ENCODE measurements at places on chromosomes 4 and X.

GRCh38 chr4:38386654-38387188 is 277.3 kb upstream of the KLF3 start:
- DNase-seq = no peak

DNA sequence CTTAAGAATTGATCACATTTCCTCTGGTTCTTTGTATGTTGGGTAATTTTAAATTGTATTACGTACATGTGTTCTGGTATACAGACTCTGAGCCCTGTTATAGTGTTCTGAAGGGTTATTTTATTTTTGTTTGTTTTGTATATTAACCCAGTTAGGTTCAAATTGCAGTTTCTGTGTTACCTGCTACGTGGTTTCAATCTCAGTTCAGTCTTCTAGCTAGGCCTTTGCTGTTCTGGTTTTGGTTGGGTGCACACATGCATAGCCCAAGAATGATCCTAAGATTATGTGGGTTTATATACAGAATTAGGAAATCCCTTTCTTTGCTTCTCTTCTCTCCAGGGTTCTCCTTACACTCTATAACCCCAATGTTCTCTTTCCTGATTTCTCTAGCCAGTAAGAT is 161.0 kb downstream of the PPP1R2C start:
- DNase-seq = no peak

DNA sequence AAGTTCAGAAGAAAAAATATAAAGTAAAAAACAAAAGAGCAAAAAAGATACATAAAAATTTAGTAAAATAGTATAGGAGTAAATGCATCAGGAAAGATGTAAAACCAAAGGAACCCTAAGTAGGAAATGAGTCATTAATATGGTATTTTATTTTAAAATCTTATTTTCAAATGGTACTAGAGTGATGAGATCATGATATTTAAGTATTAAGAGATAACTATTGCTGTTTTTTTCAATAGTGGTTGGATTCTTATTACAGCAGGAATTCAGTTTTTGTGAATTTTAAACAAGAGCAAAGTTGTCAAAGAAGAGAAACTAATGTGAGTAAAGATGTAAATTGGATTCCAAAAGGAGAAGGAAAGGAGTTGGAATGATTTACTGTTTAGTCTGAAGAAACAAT is 20.0 kb downstream of the EMCN start:
- no peak for DNase-seq

DNA sequence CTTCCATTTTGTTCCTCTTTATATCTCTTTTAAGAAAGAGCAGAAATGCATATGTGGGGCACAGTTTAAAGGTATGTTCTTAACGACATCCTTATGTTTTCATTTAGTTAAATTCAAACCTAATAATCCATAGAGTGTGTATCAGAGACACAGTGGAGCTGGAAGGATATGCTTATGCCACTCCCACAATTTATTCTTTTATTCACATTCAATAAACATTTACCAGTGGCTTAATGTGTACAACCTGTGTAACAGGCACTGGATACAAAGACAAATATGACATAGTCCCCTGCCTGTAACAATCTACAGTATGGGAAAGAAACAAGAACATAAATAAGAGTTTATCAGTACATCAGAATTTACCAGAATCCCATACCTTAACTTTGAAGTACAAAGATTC is 22.4 kb upstream of the CORIN start:
- DNase-seq = no peak

- DNase-seq = no peak
These were observed 129.2 kb upstream of the WDR1 start for GRCh38 chr4:10245751-10246150.

DNA sequence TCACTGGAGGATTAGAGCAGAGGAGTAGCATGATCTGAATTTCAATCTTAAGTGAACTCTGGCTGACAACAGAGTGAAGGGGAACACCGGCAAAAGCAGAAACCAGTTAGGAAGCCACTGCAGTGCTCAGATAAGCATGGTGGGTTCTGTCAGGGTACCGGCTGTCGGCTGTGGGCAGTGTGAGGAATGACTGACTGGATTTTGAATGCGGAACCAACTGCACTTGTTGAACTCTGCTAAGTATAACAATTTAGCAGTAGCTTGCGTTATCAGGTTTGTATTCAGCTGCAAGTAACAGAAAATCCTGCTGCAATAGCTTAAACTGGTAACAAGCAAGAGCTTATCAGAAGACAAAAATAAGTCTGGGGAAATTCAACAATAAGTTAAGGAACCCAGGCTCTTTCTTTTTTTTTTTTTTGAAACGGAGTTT is 5.2 kb downstream of the HTT start:
- DNase-seq = no peak

- no peak for DNase-seq
These were observed 45.6 kb downstream of the SH3RF1 start for GRCh38 chr4:169225058-169225751.

- peak; percentile 46 for DNase-seq
These were observed 81.8 kb downstream of the MID1IP1 start for GRCh38 chrX:38882894-38883626.

DNA sequence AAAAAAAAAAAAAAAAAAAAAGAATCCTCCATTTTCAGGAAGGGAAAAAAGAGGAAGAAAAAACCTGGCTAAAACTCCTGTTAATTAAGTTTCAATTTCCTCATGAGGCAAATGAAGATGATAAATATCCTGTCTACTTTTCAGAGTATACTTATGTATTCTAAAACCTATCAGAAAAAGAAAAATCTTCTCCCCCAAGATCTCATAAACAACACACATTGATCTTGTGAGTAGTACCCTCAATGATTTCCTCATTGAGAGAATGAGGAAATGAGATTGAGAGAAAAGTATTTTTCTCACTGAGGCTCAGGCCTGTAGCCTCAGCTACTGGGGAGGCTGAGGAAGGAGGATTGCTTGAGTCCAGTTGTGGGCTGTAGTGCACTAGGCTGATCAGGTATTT is 146.7 kb downstream of the TET2 start:
- DNase-seq = no peak

DNA sequence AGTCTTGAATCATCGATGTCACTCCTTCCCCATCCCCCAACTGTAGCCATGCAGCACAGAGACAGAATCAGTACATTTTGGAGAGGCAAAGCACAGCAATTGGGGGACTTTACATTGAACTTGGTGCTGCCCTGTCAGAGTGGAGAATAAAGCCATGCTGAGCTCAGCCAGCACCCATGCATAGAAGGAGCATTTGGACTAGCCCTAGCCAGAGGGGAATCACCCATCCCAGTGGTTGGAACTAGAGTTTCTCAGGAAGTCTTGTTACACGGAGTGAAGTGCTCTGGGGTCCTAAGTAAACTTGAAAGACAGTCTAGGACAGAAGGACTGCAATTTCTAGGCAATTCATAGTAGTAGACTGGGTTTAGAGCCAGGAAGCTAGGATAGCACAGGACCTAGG is 49.6 kb downstream of the STPG2 start:
- no peak for DNase-seq

GRCh38 chr4:53629296-53629695 is 38.0 kb upstream of the LNX1 start:
- no peak for DNase-seq

GRCh38 chrX:134936542-134936941 is 54.2 kb upstream of the SMIM10 start:
- no peak for DNase-seq

DNA sequence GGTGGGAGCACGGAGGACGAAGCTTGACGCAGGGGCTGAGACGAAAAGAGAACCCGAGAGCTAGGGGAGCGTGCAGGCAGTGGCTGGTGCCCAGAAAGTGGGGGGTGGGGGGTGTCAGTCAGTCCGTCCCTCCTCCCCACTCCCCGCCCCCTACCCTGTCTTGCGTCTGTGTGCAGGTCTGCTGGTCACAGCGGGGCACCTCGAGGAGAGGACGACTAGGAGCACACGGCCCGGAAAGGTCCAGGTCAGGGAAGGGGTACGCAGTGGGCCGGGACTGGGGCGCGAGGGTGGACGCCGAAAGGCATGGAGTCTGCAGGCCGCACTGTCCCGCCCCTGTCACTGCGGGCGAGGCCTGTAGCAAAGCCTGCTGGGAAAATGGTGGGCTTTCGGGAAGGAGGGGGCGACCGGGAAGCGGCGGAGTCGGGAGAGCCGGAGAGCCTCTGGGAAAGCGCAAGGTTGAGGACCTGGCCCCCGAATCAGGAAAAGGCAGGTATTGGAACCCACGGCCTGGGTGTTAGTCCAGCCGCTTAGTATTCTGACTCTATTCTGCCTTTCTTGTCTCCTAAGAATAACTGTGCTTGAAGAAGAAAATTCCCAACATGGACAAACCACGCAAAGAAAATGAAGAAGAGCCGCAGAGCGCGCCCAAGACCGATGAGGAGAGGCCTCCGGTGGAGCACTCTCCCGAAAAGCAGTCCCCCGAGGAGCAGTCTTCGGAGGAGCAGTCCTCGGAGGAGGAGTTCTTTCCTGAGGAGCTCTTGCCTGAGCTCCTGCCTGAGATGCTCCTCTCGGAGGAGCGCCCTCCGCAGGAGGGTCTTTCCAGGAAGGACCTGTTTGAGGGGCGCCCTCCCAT is 769 bp downstream of the TCEAL1 start:
- no peak for DNase-seq

DNA sequence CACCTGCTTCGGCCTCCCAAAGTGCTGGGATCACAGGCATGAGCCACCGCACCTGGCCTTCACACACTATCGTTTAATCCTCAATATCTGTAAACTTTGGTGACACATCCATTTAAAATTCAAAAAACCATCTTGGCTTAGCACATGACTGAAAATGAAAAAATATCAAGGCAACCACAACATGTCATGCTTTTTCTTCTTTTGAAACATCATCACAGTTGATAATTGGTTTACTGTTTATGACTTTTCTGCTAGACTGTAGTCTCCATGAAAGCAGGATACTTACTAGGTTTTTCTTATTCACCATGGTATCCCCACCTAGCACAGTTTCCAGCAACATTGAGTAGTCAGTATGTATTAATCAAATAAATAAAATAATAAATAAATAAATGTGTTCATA is 11.0 kb downstream of the GNRHR start:
- DNase-seq = no peak
